ENCODE measurements at places on chromosomes 13 and 19.

- DNase-seq, result peak; percentile 72
Observed at GRCh38 chr13:105047676-105048295, 1487.7 kb downstream of the EFNB2 start.

- no peak for DNase-seq
Observed at GRCh38 chr19:4914736-4915501, 5.6 kb downstream of the UHRF1 start.

DNA sequence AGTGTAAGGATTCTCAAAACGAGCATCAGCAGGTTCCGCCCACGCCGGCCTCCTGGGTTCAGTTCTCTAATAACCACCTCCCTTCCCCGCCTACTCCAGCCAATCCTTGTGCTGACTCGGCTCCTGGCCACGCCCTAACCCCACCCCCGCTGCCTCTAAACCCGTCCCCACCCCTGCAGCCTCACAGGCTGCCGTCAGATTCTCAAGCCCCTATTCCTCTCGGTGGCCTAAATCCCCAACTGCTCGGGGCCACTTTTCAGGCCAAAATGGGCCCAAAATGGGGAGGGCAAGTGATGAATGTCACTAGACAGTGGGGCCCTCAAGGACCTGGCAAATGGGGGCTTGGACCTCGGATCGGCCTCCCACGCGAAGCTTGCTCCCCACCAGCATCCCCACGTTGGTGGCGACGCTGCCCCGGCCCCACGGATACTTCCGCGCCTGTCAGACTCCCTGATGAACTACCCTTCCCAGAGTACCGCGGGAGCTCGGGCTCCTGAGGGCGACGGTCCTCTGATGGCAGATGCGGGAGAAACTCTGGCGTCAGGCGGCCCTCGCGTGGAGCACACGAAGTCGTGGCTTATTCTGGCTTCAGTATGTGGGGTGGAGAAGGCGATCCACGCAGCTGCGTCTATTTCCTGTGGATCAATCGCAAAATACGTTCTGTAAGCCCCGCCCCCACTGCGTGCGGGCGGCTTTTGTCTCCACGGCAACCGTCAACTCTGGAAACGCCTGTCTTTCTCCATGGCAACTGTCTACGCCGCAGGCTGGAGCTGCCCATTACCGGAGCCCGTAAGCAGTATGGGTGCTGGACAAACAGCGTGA lies 24.8 kb downstream of the ZNF473 start:
- DNase-seq, result peak; percentile 90

- DNase-seq, result no peak
Observed at GRCh38 chr13:71677124-71677523, 189.9 kb downstream of the DACH1 start.

DNA sequence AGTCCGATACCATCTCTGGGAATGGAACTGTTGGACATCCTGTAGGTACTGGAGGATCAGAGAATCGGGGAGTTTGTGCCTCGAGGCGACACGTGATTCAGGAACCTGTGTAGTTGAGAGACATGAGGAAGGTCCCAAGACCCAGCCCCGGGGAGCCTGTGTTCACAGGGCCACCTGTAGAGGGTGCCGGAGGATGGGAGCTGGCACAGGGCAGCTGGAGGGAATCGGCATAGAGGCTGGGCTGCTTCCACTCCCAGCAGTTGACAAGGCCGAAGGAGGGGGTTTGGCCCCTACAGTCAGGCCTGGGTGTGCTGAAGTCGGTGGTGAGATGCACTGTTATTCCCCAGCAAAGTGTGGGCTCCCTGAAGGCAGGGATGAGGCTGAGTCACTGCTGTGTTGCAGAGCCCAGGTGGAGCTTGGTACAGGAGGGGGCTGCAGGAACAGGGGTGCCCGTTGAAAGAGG lies 2.5 kb upstream of the ISYNA1 start:
- DNase-seq, result no peak

DNA sequence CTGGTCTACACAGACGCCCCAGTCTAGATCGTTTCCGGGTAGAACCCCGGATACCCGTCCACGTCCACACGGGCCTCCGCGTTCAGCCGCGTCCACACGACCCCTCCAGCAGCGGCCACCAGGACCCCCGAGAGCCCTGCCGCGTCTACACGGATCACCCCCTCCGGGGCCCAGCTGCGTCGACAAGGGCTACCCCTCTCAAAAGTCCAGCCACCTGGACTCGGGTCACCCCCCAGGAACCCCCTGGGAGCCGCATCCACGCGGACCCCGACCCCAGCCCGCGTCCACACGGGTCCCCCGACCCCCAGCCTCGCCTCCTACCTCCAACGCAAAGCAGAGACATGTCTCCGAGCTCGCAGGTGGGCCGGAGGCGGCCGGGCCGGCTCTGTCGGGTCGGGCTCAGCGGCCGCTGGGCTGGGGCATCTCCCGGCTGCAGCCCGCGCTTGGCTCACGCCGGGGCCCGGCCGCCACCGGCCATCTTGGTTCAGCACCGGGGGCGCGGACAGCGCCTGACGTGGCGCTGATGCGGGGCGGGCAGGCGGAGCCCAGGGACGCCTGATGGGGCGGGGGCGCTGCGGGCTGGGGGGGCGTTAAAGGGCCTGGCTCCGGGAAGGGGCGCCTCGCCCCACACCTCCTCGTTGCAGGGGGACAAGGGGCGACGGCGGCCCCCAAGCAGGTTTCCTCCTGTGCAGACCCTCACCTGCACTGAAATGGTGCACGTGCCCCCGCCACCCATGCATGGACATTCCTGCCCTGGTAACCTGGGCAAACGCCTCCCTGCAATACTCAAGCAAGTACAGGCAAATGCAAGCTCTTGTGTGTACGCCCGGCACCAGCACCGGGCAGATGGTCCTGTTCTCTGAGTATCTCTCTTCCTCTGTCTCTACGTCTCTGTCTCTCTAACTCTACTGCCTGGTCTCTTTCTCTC lies at the start of gene UNC13A:
Gene UNC13A, minus strand, starts transcription at position 498 of the 928 bp plus-strand sequence. Its CDS starts 155 bp downstream, at position 343.
- peak; percentile 67 for DNase-seq

- DNase-seq, result no peak
Observed at GRCh38 chr13:90510319-90510718, 837.2 kb upstream of the MIR17HG start.

DNA sequence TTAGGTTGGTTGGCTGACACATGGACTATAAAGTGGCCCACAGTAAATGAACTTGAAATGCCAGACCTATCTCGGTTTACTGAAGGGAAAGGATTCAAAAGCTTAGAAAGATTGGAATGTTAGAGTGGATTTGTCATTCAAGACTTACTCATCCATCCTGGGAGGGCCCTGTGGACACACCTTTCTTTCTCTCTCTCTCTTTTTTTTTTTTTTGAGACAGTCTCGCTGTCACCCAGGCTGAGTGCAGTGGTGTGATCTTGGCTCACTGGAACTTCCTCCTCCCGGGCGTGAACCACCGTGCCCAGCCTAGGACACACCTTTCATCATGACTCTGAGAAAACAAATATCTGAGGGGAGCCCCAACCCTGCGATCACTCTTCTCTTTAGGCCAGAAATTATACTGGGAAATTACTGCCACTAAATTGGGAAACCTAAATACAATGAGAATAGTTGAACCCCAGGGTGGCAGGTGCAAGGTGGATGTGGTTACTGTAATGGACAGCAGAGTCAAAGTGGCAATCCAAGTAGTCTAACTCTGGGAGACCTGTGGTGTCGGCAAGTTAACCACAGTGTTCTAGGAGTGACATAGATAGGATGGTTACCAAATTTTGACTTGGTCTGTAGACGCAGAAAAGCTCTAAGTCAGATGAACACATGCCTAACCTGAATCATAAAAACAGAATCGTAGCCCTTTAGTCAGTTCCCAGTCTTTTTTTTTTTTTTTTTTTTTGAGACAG lies 47.1 kb upstream of the ZMYM5 start:
- DNase-seq, result no peak

DNA sequence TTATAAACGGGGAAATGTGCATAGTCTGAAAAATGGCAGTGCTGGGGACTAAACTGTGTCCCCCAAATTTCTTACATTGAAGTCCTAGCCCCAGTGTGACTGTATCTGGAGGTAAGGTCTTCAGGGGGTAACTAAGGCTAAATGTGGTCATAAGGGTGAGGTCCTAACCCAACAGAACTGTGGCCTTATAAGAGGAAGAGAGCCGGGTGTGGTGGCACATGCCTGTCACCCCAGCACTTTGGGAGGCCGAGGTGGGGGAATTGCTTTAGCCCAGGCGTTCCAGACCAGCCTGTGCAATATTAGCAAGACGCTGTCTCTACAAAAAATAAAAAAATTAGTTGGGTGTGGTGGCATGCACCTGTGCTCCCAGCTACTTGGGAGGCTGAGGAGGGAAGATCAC lies 17.8 kb downstream of the PROZ start:
- no peak for DNase-seq

DNA sequence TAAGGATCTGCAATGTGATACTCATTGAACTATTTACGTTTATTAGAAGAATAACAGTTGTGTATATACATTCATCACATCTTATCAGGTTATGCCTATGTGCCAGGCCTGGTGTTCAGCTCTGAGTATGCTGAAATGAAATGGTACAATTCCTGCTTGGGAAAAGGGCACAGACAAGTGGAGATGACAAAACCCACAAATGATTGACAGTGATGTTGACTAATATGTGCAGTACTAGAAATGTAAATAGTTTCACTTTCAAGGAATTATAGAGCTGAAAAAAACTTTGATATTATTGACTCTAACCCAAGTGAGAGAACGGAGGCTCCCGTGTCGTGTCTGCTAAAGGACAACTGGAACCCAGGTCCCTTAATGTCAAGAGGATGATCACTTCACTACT lies 386.8 kb upstream of the DACH1 start:
- no peak for DNase-seq

DNA sequence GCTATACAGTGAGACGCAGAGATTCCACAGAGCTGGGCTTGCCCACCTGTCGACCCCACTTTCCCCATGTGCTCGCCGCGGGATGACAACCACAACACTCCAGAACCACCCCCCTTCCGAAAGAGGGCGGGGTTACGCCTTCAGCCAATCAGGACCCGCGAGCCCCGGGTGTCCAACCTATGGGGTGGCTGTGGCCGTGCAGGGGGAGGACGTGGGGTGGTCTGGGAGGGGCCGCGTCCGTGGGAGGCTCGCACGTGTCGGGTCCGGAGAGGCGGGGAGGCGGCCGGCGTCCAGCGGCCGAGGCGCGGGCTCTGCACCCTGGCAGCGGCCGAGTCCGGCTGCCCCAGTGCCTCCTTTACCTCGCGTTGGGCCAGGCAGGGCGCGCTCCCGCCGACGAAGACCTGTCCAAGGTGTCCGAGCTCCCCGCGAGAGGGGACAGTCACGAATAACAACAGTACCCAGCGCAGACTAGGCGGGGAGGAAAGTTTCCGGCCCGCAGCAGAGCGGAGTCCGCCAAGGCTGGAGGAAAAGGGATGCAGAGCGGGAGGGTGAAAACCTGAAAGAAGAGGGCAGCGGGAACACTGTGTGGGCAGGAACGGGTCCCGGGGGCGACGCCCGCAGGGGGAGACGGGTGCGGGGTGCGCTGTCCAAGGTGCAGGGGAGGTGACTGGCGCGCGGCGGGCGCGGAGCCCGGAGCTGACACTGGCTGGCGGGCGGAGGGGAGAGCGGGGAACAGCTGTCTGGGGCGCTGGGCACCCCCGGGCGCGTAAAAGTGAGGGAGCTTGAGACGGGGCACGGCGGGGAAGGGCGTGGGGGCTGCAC lies 911 bp downstream of the ENOX1 start:
- peak; percentile 78 for DNase-seq

GRCh38 chr19:29294343-29294811 lies 81.4 kb upstream of the UQCRFS1 start:
- DNase-seq, result no peak

GRCh38 chr13:47111499-47111898 lies 214.6 kb upstream of the HTR2A start:
- DNase-seq, result no peak

DNA sequence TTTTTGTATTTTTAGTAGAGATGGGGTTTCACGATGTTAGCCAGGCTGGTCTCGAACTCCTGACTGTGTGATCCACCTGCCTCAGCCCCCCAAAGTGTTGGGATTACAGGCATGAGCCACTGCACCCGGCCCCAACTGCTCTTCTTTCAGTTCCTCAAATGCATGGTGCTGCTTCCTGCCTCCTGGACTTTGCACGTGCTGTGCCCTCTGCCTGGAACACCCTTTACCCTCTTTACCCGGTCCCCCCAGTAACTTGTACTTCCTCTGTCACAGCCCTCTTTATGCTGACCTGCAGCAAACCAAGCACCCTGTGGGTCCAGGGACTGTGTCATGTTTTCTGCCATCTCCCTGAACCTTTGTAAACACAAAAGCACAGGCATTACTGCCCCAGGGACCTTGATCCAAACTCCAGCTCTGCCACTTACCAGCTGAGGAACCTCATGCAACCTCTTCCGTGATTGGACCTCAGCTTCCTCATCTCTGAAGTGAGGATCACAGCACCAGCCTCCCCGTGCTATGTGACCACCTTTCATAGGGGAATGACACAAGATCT lies 3.8 kb downstream of the BLVRB start:
- no peak for DNase-seq

DNA sequence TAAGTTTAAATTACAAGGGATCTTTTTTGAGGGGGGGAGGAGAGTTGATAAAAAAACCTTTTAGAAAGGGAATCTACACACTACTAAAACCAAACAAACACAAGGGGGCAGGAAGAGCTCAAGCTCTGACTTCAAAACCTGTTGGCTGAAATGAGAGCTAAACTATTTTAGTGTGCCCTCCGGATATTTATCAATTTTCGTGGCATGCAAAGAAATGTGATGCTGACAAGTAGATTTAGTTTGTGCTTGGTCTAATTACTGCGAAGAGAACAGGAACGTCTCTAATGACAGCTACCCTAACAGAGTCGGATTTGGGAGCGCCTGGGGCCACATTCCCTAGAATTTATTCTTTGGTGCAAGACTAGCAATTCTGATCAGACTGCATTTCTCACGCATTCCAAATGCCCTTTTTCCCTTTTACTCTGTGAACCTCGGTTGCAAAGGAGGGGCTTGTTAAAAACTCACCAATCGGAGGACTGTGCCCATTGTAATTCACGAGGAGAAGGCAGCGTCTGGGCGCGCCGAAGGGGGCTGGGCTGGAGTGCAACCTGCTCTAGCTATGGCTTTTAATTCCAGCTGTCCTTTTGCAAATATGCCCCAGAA lies 802 bp upstream of the FREM2 start:
- no peak for DNase-seq

DNA sequence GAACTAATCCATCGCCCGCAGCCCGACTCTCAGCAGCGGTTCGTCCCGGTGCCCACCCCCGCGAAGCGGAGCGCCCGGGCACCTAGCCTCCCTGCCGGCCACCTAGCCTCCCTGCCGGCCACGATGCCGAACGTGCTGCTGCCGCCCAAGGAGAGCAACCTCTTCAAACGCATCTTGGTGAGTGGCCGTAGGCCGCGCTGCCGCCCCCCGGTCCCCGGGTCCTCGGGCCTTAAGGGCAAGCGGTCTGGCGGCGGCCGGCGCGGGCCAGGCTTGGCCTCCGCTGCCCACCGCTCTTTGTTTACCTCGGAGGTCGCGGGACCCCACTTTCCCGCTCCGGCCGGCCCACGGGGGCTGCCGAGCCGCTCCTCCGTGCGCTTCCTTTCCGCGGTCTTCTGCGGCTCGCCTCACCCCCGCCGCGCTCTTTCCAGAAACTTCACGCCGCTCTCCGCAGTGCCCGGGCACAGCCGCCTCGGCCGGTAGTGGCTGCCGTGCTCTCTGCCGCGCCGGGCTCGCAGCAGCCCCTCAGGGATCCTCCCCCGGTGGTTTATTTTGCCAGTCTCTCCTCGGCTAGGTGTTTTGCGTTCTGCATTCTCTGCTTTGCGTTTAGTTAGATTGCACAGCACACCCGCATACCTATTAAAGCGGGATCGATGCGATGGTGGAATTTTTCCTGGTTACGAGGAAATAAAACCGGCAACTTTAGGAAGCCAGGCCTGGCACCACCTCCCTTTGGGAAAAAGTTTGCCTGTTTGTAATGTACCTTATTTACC lies 524 bp downstream of the NAA16 start:
- DNase-seq, result peak; percentile 49
